ENCODE measurements at places on chromosomes 4 and X.

DNA sequence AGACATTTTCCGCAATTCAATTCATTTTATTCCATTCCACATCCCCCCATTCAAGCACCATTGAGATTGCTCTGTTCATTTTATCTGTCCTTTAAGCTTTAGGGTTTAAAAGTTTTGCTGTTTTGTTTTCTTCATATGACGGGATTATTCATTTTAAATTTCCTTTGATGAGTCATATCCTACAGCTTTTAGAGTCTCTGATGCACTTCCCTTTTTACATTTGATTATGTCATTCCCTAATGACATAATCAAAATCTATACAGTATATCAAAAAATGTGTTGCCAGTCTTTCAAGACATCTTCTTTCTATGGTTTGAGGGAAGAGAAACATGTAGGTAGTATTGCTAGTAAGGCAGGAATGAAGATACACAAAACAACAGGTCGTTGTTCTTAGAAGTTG is 456.3 kb downstream of the PDGFC start:
- DNase-seq, result peak; percentile 85

DNA sequence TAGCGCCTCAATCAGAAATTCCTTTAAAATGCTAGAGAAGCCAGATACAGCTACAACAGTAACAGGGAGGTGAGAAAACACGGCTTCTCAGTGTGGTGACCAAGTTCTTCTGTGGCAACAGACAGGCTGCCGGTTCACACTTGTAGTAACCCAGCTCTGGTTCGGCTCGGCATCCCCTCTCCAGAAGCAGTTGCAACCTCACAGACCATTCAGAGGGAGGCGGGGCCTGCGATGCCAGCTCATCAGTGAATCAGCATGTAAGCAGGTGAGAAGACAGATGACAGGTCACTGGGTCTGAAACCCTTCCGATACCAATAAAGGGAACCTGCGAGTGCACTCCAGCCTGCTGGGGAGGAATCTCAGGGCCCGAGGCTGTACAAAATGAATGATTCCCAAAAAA is 251.0 kb downstream of the KCNIP4 start:
- DNase-seq, result no peak

- no peak for DNase-seq
These were observed 324.1 kb upstream of the FAM47C start for GRCh38 chrX:36684053-36684452.

- peak; percentile 39 for DNase-seq
These were observed 12.1 kb downstream of the APLN start for GRCh38 chrX:129642641-129643040.

DNA sequence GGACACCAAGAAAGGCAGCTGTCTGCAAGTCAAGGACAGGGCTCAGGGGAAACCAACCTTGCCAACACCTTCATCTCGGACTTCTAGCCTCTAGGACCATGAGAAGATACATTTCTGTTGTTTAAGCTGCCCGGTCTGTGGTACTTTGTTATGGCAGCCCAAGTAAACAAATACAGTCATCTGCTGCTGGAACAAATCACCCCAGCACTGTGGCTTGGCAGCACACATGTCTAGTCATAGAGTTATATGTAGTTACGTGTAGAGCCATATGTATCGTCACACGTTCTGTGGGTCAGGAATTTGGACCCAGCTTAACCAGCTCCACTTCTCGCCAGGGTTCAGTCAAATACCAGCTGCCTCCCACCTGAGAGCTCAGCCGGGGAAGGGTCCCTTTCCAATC is 2.5 kb downstream of the HTT-AS start:
- no peak for DNase-seq

DNA sequence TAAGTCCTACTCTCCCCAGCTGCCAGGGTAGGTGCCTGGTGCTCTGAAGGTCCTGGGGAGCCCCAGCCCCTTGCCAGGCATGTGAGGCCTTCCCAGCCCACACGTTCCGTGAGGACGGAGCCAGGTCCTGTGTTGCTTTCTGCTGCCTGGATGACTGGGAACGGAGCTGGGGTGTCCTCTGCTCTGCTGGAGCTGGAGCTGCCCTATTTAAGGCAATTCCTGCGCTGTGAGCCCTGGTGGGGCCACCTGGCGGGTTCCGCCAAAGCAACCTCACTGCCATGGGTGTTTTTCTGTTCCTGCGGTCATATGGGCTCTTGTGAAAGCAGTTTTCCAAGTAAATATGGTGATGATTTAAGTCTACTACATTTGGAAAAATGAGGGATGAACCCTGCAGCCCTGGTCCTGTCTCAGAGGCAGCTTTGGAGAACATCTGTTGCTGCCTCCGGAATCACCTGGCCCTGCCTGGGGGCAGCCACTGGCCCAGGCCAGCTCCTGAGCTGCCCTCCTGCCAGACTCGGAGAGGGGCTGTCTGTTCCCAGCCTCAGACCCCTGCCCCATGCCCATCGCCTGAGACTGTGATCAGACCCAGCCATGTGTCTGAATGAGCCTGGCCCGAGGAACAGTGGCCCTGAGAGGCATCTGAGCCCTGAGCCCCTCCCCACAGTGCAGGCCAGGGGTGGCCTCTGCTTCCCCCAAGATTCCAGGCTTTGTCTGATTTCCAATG is 33.2 kb downstream of the FGFRL1 start:
- no peak for DNase-seq

All from suppressor macrophage treated with lipopolysaccharide for 1 hour (primary cell).